ENCODE measurements at places on chromosomes 12 and 14. TPM values are rescaled to one million over a fixed set of nuclear protein-coding genes. Genes with fewer than 3 reads are reported as not detected.

DNA sequence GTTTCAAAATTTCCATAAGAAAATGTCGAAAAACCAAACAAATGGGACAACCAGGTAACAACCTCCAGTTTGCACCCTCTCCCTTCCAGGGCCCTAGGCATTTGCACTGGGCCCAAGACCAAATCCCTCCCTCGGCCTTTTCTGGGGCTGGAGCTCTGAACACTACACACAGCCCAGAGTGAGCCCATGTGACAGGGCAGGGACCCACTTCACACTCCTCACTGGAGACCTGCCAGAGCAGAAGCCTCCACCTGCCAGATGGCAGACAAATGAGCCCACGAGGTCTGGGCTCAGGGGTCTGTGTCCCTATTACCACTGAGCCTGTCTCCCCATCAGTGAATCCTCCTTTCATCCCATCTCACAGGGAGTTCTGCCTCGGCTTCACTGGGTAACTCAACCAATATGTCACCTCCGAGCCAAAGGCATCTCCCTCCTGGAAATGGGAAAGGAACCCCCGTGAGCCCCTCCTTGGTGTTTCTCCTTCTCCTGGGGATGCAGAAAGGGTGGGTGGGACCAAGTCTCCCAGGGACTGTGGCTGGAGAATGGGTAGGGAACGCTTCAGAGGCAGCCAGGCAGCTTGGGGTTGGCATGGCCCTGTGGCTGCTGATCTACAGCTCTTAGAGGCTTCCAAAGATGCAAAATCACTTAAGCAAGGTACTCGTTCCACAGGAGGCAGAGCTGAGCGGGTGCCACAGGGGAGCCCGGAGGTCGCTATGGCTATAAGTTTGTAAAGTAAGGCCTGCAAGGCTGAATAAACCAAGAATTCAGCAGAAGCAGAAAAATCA is 10.6 kb downstream of the VWF start:
- DNase-seq: no peak

DNA sequence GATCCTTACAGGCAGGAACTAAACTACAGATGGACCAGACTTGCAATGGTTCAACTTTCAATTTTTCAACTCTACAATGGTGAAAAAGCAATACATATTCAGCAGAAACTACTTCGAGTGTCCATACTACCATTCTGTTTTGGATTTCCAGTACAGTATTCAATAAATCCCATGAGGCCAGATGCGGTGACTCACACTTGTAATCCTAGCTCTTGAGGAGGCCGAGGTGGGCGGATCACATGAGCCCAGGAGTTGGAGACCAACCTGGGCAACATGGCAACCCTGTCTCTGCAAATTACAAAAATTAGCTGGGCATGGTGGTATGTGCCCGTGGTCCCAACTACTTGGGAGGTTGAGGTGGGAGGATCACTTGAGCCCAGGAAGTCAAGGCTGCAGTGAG is 336.1 kb downstream of the MED13L start:
- DNase-seq: no peak

- no peak for DNase-seq
Observed at GRCh38 chr12:116624516-116624915, 65.3 kb downstream of the MAP1LC3B2 start.

GRCh38 chr12:78864870-78865463 is 393 bp downstream of the SYT1 start:
- no peak for DNase-seq

- DNase-seq: no peak
Observed at GRCh38 chr12:14400599-14400998, 35.1 kb downstream of the ATF7IP start.

Gene ARHGAP9
- 370 TPM for total RNA-seq

Gene TMTC1
- total RNA-seq: not detected

- no peak for DNase-seq
Observed at GRCh38 chr12:41992022-41992421, 152.7 kb downstream of the GXYLT1 start.

Gene NDUFB1
- total RNA-seq: 48.1 TPM

DNA sequence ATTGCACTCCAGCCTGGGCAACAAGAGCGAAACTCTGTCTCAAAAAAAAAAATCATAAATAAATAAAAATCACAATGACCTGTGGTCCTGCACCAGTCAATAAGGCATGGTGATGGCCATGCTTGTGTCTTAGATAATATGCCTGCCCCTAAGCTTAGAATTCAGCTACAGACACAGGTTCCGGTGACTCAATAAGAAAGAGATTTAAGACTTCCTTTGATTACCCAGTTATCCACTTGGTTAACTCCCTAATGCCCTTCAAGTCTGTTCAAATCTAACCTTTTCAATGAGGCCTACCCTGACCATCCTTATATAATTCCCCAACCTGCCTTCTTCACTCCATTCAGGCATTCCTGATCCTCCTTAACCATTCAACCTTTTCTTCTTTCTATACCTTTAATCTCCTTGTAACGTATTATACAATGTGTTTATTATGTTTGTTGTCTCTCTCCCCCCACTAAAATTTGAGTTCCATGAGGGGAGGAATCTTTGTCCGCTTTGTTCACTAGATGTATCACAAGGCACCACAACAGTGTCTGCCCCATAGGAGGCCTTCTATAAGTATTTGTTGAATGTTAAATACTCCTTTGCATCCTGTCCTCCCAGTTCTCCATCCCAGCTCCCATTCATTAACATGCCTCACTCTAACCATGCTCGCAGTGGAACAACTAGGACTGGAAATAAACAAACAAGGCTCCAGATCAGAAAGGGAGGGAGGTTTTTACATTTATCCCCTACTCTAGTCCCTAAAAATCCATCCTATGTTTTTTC is 8.9 kb downstream of the MAP4K5 start:
- no peak for DNase-seq

DNA sequence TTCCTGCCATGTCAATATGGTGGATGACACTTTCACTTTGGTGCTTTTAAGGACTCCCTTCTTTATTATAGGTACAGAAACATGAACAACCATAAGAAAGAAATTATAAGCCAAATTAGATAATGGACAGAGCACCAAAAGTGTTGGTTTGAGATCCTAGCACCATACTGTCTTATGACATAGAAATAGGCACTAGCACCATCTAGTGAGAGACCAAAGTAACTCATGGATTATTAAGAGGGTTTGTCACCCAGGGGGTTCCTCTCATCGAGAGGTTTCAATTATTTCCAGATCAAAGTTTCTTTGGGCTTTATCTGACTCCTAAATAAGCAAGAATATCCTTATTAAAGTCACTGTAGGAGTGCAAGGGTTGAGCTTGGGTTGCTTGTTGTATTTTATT is 153.0 kb upstream of the DIO2 start:
- no peak for DNase-seq

GRCh38 chr14:96304956-96305355 is 48.9 kb downstream of the BDKRB1 start:
- DNase-seq: no peak

- peak; percentile 42 for DNase-seq
Observed at GRCh38 chr12:111429828-111430432, 24.2 kb downstream of the SH2B3 start.

DNA sequence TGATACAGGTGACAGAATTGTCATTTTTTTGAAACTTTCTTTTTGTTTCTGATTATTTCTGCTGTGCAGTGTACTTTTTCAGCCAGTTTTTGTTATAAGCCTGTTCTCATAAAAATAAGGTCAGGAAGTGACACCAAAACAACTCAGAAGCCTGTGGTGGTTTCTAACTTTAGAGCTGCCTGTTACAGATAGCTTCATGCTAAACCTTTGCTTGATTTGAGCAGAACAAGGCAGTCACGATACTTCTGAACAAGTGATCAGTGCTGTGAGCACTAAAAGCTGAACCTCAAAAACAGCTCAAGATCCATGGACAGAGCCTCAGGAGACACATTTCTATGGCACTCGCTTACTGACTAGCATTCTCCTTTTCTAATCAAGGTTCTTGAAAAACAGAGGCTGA is 82.0 kb downstream of the PRKCH start:
- DNase-seq: no peak

Gene FAM90A1
- 0.47 TPM for total RNA-seq

GRCh38 chr14:34826661-34827060 is 48.5 kb downstream of the BAZ1A start:
- no peak for DNase-seq

Gene FOXA1
- total RNA-seq: not detected

Gene MGAT4C
- total RNA-seq: not detected

Gene DEGS2
- total RNA-seq: not detected

- no peak for DNase-seq
Observed at GRCh38 chr14:22417914-22418313, 171.1 kb downstream of the DAD1 start.
